NCI-H2081 treated with DMSO at 0.1 percent for 48 hours (cell line): ENCODE measurements at places on chromosomes 2 and 18.

- DNase-seq: no peak
These were observed 122.1 kb upstream of the HS6ST1 start for GRCh38 chr2:128440666-128441340.

GRCh38 chr2:237430861-237431260, 16.9 kb upstream of the COL6A3 start:
- DNase-seq: no peak

- DNase-seq: no peak
These were observed 89.3 kb downstream of the MBD5 start for GRCh38 chr2:148110184-148110583.

DNA sequence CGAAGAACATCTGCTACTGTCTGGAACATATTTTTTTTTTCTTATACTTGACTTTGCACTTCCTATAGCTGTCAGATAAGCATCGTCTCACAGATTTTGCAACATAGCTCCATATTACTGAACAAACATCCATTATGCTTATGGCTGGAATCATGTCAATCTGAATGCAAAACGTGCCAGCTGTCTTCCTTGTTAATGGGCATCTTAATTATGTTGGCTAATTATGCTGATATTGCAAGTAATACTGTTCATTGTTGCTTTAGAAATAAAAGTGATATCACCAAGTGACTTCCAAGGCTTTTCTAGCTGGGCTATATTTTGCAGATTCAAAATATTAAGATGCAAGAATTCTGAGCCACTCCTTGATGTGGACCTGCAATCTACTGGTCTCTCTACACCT, 176.8 kb downstream of the ARL4C start:
- DNase-seq: no peak

DNA sequence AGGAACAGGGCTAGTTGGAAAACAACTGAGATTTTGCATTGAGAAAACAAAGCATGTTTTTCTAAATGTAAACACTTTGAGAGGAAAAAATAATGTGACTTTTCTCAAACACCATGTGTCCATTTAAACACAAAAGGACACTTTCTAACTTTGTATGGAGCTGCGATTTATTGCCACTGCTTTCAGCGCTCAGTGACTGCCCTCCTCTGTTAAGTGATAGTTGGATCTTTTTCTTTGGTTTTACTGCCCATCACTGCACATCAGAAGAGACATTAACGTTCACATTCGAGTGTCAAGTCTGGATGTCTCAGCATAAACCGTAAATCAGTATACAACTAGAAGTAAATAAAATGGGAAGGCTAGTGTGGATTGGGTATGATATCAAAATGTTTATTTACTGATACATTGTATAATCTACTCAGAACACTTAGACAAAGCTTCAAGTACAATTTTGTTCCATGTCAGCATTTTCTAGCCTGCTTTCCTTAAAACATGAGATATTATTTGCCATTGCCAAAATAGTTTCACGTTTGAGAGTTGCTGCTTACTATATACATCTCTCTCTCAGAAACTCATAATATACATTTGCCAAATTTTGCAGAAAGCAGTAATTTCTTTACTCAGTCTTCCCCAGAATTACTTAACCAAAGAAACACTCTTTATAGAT, 237.6 kb downstream of the IKZF2 start:
- no peak for DNase-seq

GRCh38 chr2:158457826-158458616, 1.3 kb downstream of the PKP4 start:
- no peak for DNase-seq

DNA sequence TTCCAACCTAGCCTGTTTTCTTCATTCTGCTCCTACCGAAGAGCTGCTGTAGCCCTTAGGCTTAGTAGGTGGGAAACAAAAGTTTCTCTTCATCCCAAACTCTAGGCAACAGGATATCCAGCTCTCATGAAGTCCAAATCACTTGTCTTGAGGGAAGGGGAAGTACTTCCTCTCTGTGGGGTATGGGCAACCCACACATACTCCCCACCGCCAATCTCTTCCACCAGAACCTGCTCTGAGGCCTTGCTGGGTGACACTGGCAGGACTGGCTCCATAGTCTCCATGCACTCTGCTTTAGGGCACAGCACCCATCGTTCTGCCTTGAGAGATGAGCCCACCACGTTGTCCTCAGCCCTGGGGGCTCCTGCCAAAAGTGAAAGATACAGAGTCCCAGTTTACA, 173.0 kb downstream of the NCK2 start:
- DNase-seq: no peak
